Stomach (tissue), 19 donors: ENCODE measurements at places on chromosomes 6 and 20. TPM values are rescaled to one million over a fixed set of nuclear protein-coding genes. Genes with fewer than 3 reads are reported as not detected.

The SYCP2L gene
- total RNA-seq = not detected

GRCh38 chr6:31053873-31054272 is 43.6 kb downstream of the MUC22 start:
- no peak for DNase-seq

GRCh38 chr6:39377539-39377950 is 55.0 kb upstream of the KCNK16 start:
- DNase-seq = peak; percentile 90

- no peak for DNase-seq
These were observed 226.2 kb upstream of the MAN1A1 start for GRCh38 chr6:119575721-119576120.

GRCh38 chr6:138719744-138720143 is 53.8 kb upstream of the CCDC28A start:
- no peak for DNase-seq

The CDSN gene
- total RNA-seq = not detected

- no peak for DNase-seq
These were observed 281.6 kb upstream of the ZFP64 start for GRCh38 chr20:52473186-52473585.

The SLC35D3 gene
- total RNA-seq = not detected

The SLC35F1 gene
- total RNA-seq = not detected

DNA sequence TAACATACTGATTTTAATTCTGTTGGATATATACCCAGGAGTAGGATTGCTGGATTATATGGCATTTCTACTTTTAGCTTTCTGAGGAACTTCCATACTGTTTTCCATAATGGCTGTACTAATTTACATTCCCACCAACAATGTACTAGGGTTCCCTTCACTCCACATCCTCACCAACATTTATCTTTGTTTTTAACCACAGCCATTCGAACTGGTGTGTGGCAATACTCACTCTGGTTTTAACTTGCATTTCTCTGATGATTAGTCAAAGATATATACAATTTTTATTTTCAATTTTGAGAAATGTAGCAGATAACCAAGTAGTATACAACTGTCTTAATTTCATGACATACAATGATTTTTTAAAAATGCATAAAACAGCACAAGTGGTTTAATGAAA is 30.3 kb upstream of the ADGRG6 start:
- no peak for DNase-seq

The SLC39A7 gene
- 62.5 TPM for total RNA-seq

GRCh38 chr6:156779206-156780094 is 2.3 kb downstream of the ARID1B start:
- peak; percentile 74 for DNase-seq

- DNase-seq = no peak
These were observed 82.2 kb downstream of the PAK5 start for GRCh38 chr20:9756660-9757059.

- DNase-seq = no peak
These were observed 35.8 kb upstream of the LGSN start for GRCh38 chr6:63355632-63356031.

The FBXO30 gene
- 1.2 TPM for total RNA-seq

The CDC5L gene
- total RNA-seq = 29.2 TPM

DNA sequence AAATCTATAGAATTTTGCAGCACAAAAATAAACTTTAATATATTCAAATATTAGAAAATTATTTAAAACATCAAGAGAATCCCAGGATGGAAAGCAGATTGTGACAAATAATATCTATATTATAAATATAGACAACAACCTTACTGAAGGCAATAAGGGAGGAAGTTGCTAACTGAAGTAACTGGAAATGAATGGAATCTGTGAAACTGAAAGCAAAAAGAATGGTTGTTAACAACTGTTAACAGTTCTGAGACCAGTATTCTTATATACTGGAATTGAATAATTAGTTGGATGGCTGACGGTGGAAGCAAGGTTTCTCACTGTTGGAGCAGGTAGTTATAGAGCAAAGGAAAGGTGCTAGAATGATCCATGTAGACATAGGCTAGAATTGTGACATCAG is 220.4 kb downstream of the PLCB1 start:
- no peak for DNase-seq

The TAGAP gene
- 1.4 TPM for total RNA-seq

The NNAT gene
- 9.3 TPM for total RNA-seq

The SIRPD gene
- total RNA-seq = not detected

The IBTK gene
- 19.7 TPM for total RNA-seq

GRCh38 chr6:16118825-16119224 is 10.1 kb upstream of the MYLIP start:
- DNase-seq = no peak

The OTOR gene
- total RNA-seq = not detected

DNA sequence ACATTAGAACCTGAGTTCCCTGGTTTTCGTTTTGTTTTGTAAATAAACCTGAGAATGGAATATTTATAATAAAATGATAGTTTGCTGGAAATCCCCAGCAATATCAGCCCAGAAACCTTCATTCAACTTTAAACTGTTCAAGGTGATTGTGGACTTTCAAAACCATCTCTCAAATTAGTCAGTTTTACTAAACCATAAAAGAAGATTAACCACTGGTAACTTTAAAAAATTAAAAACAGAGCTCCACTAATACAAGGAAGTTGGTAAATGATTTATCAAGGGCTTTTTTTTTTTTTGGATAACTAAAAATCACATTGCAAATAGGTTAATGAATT is 10.0 kb downstream of the MBOAT1 start:
- no peak for DNase-seq

GRCh38 chr6:108163267-108163643 is 2.6 kb upstream of the NR2E1 start:
- DNase-seq = no peak

The LAMA5 gene
- 86.9 TPM for total RNA-seq

The MUC21 gene
- total RNA-seq = 0.18 TPM

DNA sequence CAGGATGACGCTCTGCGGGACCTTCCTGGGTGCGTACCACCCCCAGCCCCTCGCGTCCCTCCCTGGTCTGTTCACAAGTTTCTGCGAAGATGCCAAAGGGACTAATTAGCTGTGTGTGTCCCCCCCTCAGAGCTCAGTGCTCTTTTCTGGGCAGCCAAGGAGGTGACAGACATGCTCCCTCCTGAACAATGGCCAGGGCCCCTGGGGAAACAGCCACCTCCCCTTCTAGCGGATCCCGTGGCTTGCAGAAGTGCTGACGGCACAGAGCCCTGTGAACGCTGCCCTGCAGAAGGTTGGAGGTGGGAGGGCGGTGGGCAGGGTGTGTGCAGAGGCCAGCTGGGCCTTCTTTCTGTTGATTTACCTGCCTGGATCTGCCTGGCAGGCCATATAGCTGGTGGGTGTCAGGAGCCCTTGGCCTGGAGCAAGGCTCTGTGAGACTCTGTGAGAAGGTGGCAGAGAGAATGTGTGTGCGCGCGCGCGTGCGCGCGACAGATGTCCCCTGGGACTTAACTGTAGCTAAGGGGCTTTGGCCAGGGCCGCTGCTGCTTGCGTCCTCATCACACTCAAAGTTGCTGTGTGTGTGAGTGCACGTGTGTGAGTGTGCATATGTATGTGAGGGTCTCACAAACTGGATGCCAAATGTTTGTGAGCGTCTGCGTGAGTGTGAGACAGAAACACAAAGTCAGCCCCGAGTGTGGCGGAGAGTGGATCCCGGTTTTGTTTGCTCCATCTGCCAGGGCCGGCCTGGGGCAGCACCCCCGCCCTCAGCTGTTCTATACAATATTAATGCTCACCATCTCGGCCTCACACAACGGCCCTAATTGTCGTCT is 3.5 kb upstream of the MYT1 start:
- no peak for DNase-seq

DNA sequence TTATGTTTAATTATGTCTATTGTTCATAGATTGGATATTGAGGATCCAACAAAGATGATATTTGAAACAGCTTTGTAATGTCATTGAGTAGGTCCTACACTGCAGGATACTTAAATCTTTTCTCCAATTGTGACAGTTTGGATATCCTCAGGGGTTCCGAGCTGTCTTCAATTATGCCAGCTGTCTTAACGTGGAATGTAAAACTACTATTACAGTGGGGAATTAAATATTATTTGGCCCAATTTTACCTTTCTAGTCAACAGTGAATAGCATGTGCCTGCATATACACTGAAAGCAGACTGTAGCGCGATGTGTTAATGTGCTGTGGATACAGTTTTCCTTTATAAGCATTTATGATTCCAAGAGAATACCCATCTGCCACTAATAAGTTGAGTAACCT is 156.9 kb downstream of the GRIK2 start:
- DNase-seq = no peak

DNA sequence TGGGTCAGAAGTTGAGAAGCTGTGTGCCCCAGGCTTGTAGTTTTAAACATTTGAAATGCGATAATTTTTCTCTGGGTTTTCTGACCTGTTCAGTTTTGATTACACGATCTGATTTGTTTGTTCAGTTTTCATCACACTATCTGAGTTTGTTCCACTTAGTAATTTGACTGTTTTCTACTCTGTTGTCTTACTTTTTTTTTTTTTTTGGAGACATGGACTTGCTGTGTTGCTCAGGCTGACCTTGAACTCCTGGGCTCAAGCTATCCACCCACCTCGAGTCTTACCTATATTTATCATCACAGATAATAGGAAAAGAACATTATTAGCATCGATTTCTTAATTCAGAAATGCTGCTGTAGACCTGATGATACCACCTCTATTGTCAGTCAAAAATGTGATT is 379.1 kb downstream of the UTRN start:
- DNase-seq = no peak

GRCh38 chr6:134630508-134631121 is 312.7 kb upstream of the SGK1 start:
- no peak for DNase-seq

DNA sequence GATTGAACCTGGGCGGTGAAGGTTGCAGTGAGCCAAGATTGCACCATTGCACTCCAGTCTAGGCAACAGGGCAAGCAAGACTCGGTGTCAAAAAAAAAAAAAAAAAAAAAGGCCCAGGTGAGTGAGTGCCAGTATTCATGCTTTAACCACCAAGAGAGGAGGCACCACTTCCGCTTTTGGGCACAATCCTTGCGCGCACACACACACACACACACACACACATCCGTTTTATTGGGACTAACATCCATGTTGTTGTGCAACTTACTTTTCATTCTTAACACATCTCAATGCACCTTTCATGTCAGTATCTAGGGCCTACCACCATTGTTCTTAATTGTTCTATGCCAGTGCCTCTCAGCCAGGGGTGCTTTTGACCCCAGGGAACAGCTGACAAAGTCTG is 263.0 kb downstream of the CDC5L start:
- no peak for DNase-seq

GRCh38 chr6:131687022-131687421 is 14.2 kb downstream of the OR2A4 start:
- DNase-seq = no peak

The PRDM1 gene
- 16.2 TPM for total RNA-seq

DNA sequence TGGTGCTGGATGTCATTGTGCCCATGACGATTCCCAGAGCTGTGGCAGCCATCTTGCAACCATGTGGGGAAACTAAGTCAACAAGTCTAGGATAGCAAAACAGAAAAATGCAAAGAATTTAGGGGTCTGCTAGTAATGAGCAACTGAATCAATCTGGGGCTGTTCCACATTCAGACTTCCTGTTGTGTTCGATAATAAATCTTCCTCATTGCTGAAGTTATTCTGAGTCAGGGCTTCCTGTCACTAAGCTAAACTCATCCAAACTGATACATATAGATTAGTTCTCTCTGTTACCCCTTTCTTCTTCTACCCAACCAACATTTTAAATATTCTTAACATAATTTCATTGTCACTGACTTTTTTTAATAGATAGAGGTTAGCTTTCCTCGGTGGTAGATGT is 205.9 kb downstream of the HACE1 start:
- DNase-seq = no peak

DNA sequence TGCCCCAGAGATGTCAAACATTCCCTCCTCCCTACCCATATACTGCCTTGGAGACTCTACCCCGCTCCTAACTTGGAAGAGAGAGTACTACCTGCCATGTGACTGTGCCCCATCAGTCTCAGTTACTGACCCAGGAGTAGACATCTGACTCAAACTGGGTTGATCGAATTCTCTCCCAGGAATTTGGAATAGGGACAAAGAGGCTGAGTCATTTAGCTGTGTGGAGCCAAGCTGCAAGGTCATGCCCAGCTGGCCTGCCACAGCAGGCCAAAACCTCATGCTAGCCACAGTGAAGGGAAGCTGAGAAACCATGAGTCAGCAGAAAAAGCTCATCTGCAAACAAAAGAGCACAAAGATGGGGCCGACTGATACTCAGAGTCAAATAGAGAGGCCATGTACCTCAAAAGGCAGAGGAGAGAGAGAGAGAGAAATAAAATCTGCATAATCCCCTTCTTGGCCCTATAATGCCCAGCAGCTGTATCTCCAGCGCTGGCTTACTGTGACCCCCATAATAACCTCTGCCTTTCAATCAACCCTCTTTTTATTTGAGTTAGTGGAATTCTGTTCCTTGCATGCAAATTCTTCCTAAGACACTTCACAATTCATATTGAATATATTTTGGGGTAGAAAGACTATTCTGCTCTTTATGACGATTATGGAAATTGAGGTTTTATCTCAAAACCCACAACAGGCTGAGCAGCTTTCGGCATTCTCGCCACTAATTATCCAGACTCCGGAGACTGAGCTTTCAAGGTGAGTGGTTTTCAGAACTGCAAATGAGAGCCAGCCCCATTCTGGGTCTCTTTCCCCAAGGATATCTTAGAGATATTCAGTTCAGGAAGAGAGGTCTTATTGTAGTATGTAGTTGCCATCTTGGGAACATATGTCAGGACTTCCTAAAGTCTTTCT is 21.4 kb upstream of the AKIRIN2 start:
- peak; percentile 50 for DNase-seq

DNA sequence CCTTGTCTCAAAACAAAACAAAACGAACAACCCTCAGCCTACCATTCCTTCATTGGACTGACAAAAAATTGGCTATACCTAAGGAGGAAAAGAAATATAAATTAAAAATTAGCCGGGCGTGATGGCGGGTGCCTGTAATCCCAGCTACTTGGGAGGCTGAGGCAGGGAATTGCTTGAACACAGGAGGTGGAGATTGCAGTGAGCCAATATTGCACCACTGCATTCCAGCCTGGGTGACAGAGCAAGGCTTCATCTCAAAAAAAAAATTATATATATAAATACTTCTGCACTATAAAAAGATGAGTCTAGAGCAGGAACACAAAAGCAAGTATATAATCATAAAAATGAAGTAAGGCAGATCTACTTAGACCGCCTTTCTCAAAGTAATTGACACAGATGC is 109.8 kb downstream of the CRYBG1 start:
- no peak for DNase-seq

The FAM209B gene
- total RNA-seq = not detected

GRCh38 chr6:168871642-168872315 is 381.9 kb downstream of the THBS2 start:
- peak; percentile 44 for DNase-seq

DNA sequence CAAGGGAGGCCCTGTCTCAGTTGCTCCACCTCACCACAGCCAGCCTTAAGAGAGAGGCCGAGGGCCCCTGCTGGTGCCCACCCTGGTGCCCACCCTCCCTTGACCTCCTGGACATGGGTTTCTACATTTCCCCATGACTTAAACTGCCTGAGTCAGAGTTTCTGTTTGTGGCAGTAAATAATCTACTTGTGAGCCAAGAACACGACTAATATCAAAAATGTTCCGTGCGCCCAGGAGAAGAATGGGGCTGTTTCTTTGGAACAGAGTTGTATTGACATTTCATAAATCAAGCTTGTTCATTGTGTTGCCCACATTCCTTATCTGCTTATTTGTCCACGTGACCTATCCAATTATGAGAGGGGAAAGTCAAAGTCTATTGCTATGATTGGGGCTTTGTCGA is 143.5 kb downstream of the ANKRD60 start:
- peak; percentile 47 for DNase-seq

GRCh38 chr6:132132422-132132821 is 181.2 kb upstream of the CCN2 start:
- no peak for DNase-seq

GRCh38 chr6:145015739-145016558 is 719.4 kb downstream of the EPM2A start:
- no peak for DNase-seq
